ENCODE measurements at places on chromosomes 2 and 18. TPM values are rescaled to one million over a fixed set of nuclear protein-coding genes. Genes with fewer than 3 reads are reported as not detected.

GRCh38 chr2:160869411-160869810, 290.8 kb upstream of the TANK start:
- no peak overlapping the region for H3K27ac ChIP-seq
- no peaks in the 10 kb centered on the region for H3K4me1 ChIP-seq
- H3K27me3 ChIP-seq = no peaks in the 10 kb centered on the region

GRCh38 chr2:100260712-100261620, 61.3 kb downstream of the LONRF2 start:
- H3K36me3 ChIP-seq = no peaks in the 10 kb centered on the region
- H3K4me3 ChIP-seq = no peak overlapping the region
- H3K27ac ChIP-seq = no peak overlapping the region
- DNase-seq = no peak
- no peaks in the 10 kb centered on the region for H3K27me3 ChIP-seq
- no peaks in the 10 kb centered on the region for H3K4me1 ChIP-seq

DNA sequence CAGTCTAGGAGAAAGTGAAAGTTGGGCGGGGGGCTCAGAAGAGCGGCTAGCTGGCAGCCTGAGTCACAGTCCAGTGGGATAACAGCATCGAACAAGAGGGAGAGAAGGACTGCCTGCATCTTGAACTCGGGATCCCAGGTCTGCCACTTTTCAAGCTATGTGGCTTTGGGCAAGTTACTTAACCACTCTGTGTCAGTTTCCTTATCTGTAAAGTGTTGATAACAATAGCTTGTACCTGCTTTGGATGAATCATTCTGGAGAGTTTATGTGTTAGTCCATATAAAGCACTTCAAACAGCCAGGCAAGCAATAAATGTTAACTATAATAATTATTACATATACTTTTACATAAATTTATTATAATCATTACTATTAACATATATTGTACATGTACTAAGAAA, 4.6 kb downstream of the DYSF start:
- peaks cover 33% of the 10 kb centered on the region for H3K27me3 ChIP-seq
- no peak for DNase-seq
- H3K36me3 ChIP-seq = no peaks in the 10 kb centered on the region

DNA sequence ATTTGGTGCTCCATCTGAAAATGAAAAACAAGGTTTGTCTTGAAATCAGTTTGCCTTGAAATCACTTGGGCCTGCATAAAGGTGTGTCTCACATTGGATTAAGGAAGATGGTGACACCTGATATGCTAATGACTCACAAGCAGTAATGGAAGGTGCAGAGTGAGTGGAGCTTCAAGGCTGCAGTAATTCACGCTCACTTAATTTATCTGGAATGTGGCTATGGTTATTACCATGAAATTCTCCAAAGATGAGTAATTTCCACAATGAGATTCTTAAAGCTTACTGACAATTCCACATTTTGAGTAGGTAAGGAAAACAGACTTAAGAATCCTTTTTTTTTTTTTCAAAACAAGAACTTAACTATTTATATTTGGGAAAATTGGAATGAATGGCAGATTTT, 156.8 kb downstream of the PAX3 start:
- H3K27ac ChIP-seq = no peak overlapping the region
- DNase-seq = no peak
- H3K4me3 ChIP-seq = no peak overlapping the region
- no peaks in the 10 kb centered on the region for H3K4me1 ChIP-seq

ADD2 gene
- total RNA-seq = 0.90 TPM

- H3K27ac ChIP-seq = no peak overlapping the region
- no peak for DNase-seq
- no peaks in the 10 kb centered on the region for H3K36me3 ChIP-seq
- no peak overlapping the region for H3K4me3 ChIP-seq
- no peaks in the 10 kb centered on the region for H3K27me3 ChIP-seq
These were observed 24.0 kb downstream of the HS1BP3 start for GRCh38 chr2:20626698-20627513.

- H3K4me3 ChIP-seq = no peak overlapping the region
- peak overlapping the region; percentile 46 for H3K27ac ChIP-seq
- DNase-seq = no peak
- H3K4me1 ChIP-seq = peaks cover 40% of the 10 kb centered on the region
- no peaks in the 10 kb centered on the region for H3K27me3 ChIP-seq
- no peaks in the 10 kb centered on the region for H3K36me3 ChIP-seq
These were observed 14.0 kb upstream of the COL6A3 start for GRCh38 chr2:237427769-237428506.

DNA sequence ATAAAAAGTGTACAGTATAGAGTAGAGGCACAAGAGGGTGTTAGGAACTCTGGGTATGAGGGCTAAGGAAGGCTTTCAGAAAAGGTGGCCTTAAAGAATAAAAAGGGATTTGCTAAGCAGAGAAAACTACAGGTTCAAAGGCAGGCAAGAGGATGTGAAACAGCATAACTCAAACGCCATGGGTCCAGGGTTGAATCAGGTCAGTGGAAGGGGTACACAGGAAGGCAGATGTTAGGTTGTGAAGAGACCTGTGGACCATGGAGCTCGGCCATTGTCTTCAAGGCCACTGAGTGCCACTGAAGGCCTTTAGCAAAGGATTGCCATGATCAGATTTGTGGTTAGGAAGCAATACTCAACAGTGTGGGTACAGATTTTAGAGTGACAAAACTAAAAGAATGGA, 108.2 kb upstream of the FAM98A start:
- no peak for DNase-seq
- H3K4me3 ChIP-seq = no peak overlapping the region
- H3K4me1 ChIP-seq = no peaks in the 10 kb centered on the region
- no peaks in the 10 kb centered on the region for H3K36me3 ChIP-seq

DNA sequence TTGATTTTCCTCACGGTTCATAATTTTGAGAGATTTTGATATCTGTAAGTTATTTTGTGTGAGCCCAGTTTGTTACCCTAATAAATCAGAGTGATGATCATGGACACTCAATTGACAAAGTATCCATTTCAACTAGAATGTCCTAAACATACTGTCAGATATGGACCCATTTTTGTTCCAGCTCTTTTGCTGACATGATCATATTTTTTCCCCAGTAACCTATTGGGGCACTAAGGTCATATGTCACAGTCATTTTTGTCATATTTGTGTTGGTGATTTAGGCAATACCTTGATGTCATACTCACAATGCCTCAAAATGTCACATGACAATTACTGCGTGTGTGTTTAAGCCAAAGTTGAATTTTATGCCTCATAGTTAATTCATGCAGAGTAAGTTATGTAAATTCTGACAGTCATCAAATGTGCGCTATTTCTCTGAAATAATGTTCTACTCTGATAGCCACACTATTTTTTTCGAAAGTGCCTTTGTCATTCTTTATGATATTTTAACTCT, 218.7 kb downstream of the ARHGAP15 start:
- DNase-seq = no peak
- H3K27me3 ChIP-seq = no peaks in the 10 kb centered on the region
- no peak overlapping the region for H3K4me3 ChIP-seq
- no peaks in the 10 kb centered on the region for H3K36me3 ChIP-seq
- no peaks in the 10 kb centered on the region for H3K4me1 ChIP-seq

GRCh38 chr2:117931978-117932377, 81.9 kb downstream of the CCDC93 start:
- H3K27ac ChIP-seq = no peak overlapping the region
- no peak for DNase-seq
- H3K4me3 ChIP-seq = no peak overlapping the region
- H3K4me1 ChIP-seq = no peaks in the 10 kb centered on the region
- H3K27me3 ChIP-seq = no peaks in the 10 kb centered on the region

GRCh38 chr2:108615480-108616090, 81.3 kb downstream of the LIMS1 start:
- DNase-seq = no peak
- no peak overlapping the region for H3K27ac ChIP-seq
- H3K4me1 ChIP-seq = peaks cover 56% of the 10 kb centered on the region
- no peaks in the 10 kb centered on the region for H3K27me3 ChIP-seq
- no peak overlapping the region for H3K4me3 ChIP-seq

- peaks cover 10% of the 10 kb centered on the region for H3K4me1 ChIP-seq
- DNase-seq = no peak
- H3K4me3 ChIP-seq = no peak overlapping the region
- H3K27ac ChIP-seq = peak overlapping the region; percentile 21
- H3K27me3 ChIP-seq = no peaks in the 10 kb centered on the region
These were observed 26.6 kb upstream of the NAPG start for GRCh38 chr18:10499230-10499629.

DNA sequence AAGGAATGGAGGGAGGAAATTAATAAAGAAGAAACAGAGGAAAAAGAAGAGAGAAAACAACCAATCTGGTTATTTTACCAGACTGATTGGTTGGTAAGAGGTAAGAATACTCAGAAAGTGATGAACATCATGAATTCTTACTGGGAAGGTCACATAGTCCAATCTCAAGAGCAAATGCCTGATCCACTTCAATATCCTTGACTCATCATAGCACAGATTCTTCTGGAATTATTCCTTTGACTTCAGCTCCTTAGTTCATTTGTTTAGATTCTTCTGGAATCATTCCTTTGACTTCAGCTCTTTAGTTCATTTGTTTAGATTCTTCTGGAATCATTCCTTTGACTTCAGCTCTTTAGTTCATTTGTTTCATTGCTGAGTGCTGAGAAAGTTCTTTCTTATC, 2030.6 kb upstream of the CELF4 start:
- DNase-seq = no peak
- H3K4me1 ChIP-seq = no peaks in the 10 kb centered on the region
- H3K27ac ChIP-seq = no peak overlapping the region
- H3K27me3 ChIP-seq = no peaks in the 10 kb centered on the region
- no peak overlapping the region for H3K4me3 ChIP-seq

- H3K4me1 ChIP-seq = no peaks in the 10 kb centered on the region
- H3K4me3 ChIP-seq = no peak overlapping the region
- no peak overlapping the region for H3K27ac ChIP-seq
- no peak for DNase-seq
These were observed 64.7 kb downstream of the DTNB start for GRCh38 chr2:25608718-25609117.

GRCh38 chr2:97781981-97782380, 68.6 kb downstream of the ZAP70 start:
- DNase-seq = no peak
- no peaks in the 10 kb centered on the region for H3K27me3 ChIP-seq
- no peaks in the 10 kb centered on the region for H3K4me1 ChIP-seq
- H3K36me3 ChIP-seq = peaks cover 11% of the 10 kb centered on the region
- H3K27ac ChIP-seq = no peak overlapping the region

GRCh38 chr2:147512206-147512605, 332.6 kb upstream of the ACVR2A start:
- H3K27me3 ChIP-seq = no peaks in the 10 kb centered on the region
- no peak overlapping the region for H3K4me3 ChIP-seq
- no peaks in the 10 kb centered on the region for H3K4me1 ChIP-seq
- H3K36me3 ChIP-seq = no peaks in the 10 kb centered on the region
- no peak overlapping the region for H3K27ac ChIP-seq
- no peak for DNase-seq

PJVK gene
- total RNA-seq = 1.6 TPM

GRCh38 chr2:74576863-74577229, 22.3 kb downstream of the DOK1 start:
- DNase-seq = no peak
- no peak overlapping the region for H3K4me3 ChIP-seq
- H3K27ac ChIP-seq = no peak overlapping the region
- no peaks in the 10 kb centered on the region for H3K36me3 ChIP-seq
- H3K27me3 ChIP-seq = no peaks in the 10 kb centered on the region

GRCh38 chr2:105674859-105675541, 69.7 kb upstream of the NCK2 start:
- no peak for DNase-seq
- no peaks in the 10 kb centered on the region for H3K36me3 ChIP-seq
- no peak overlapping the region for H3K27ac ChIP-seq

GRCh38 chr2:196670342-196670741, 30.8 kb downstream of the CCDC150 start:
- no peak for DNase-seq
- no peaks in the 10 kb centered on the region for H3K36me3 ChIP-seq
- no peak overlapping the region for H3K4me3 ChIP-seq
- no peaks in the 10 kb centered on the region for H3K4me1 ChIP-seq

DNA sequence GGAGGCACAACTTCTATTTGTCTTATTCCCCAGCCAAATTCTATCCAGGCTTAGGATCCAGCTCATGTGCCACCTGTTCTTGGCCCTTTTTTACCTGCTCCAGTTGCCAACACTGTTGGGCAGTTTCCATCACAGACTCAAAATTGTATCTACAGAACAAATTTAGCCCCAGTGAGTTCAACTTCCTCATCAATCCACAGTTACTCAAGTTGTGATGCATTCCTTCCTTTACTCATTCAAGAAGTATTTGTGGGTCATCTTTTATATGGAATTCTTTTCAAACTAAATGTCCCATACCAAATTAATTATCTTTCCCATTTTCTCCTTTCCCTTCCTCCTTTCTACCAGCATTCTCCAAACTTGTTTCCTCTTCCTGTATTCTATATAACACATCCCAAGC, 12.7 kb upstream of the DDX18 start:
- H3K27ac ChIP-seq = no peak overlapping the region
- no peaks in the 10 kb centered on the region for H3K4me1 ChIP-seq
- no peak for DNase-seq
- no peak overlapping the region for H3K4me3 ChIP-seq
- no peaks in the 10 kb centered on the region for H3K27me3 ChIP-seq

MC4R gene
- 0.33 TPM for total RNA-seq

DNA sequence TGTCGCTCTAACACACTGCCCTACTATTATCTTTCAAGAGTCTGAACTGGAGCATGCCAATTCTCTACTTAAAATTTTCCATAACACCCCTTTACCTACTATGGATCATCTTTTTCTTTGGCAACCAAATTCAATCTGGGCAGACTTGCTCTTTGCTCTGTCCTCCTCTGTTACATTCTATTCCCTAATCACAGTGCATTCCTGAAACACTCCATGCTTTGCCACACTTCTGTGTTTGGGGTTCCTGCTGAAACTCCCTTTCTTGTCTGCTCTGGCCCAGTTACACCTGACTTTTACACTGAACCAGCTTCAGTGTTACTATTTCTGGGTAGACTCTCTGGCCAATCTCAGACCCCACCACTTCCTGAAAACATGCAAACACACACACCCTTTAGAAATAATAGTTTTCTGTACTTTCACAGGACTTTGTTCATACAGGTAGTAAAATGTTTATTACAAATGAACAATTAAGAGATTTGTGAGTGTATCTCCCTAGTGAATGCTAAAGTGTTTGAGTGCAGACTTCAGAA, 119.9 kb upstream of the DCC start:
- H3K27me3 ChIP-seq = no peaks in the 10 kb centered on the region
- no peaks in the 10 kb centered on the region for H3K4me1 ChIP-seq
- H3K4me3 ChIP-seq = no peak overlapping the region

ABCG8 gene
- total RNA-seq = under 0.01 TPM

ACKR3 gene
- 7.1 TPM for total RNA-seq

All from thymus (tissue), 14 donors.